ENCODE measurements at places on chromosomes 7 and 10.

- DNase-seq = no peak
Measured at GRCh38 chr7:158829021-158829341, 328 bp downstream of the ESYT2 start.

GRCh38 chr10:77185696-77186095 lies 451.9 kb downstream of the KCNMA1 start:
- no peak for DNase-seq

DNA sequence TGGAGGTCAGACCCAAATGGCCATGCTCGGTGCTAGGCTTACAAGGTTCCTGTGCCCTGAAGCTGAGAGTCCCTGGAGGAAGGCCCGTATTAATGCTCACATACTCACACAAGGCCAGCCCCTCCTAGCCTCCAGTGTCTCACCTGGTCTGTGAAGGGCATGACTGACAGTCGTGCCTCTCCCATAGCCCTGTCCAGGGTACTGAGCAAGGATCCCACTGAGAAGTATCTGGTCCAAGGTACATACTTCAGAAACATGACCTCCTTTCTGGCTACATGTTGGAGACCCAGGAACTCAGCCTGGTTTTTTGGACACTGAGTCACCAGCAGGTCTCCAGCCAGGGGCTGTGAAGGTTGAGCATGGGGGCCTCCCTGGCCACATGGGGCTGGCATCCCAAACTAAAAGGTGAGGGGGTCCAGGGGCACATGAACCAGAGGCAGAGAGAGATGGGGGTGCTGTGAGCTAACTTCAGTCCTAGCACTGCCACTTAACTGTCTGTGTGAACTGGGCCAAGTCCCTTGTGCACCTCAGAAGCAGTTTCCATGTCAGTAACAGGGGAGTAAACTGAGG lies 17.6 kb upstream of the RASGEF1A start:
- DNase-seq = no peak

DNA sequence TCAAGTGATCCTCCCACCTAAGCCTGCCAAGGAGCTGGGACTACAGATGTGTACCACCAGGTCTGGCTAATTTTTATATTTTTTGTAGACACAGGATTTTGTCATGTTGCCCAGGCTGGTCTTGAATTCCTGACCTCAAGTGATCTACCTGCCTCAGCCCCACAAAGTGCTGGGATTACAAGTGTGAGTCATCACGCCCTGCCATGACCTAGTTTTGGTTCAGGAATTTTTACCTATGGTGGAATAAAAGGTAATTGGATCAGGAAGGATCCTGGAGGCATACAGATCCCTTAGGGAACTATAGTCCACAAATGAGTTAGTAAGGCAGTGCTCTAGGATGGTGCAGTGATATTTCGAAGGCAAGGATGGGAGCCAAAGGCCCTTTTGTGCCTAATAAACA lies 717.9 kb downstream of the PHTF2 start:
- no peak for DNase-seq

- DNase-seq = no peak
Measured at GRCh38 chr7:87627634-87627994, 584 bp upstream of the RUNDC3B start.

DNA sequence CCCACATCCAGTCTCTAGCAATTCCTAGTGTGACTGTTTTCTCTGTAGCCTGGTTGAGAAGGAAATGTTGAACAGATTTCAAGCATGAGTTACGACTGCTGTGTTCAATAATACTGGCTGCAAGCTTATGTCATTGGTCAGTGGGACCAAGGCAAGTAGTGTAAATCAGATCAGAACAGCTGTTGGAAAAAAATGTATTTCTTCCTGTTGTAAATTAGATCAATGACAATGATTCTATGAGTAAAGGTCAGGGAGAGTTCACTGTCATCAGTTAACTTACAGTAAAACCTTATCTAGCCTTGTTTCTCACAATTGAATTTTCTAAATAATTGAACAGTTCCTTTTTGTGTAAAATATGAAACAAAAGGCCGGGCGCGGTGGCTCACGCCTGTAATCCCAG lies 6.7 kb downstream of the OTUD1 start:
- no peak for DNase-seq

DNA sequence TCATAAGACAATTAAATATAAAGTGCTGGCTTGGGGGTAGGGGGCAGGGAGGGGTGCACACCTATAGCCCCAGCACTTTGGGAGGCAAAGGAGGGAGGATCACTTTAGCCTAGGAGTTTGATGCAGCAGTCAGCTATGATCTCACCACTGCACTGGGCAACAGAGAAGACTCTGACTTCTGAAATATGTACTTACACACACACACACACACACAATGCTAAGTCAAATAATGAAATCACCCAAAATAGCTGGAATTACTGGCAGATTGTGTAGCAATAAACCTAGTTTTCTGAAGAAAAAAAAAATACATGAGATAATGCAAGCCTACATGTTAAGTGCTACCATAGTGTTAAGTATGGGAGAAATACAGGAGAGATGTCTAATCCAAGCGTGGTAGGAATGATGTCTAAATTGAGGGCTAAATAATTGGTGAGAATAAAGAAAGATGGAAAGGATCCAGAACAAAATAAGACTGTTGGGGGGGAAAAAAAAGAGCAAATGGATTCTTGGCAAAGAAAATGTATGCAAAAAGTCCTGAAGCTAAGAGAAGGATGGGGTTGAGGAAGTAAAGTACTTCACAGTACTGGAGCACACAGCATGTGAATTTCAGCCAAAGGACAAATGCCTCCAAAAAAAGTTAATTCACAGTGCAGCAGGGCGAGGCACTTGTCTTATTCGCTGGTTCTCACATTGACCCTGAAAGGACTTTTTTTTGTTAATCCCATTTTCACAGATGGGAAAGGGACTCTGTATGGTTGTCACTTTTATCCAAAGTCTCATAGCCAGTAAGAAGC lies 73.9 kb downstream of the IGF2BP3 start:
- DNase-seq = no peak

DNA sequence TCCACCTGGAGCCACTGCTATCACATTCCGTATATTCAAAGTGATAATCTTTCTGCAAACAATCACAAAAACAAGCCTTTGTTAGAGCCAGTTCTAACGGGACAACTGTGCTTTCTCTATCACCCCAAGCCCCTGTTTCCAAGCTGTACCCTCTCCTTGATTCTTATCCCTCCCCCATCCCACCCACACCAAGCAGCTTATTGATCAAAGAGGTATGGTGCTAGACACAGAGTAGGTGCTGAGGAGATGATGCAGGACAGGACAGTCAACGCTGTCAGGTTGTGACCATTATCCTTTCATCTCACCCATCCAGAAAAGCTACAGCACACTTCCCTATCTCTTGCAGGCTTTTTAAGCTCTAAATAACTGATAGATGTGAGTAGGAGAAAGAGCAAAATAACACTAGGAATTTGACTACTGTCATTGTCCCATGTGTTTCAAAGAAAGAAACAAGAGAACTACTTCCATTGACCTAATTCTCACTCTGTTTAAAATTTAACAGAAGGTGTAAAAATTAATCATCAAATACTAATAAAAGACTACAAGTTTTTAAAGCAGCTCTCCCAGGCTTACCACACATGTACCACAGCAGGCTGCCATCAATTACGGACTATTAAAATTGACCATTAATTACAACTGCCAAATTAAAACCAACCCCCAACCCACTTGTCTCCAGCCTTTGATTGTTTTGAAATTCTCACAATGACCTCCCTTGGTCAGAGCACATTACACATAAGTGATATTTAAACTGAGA lies 94.3 kb downstream of the ELAPOR2 start:
- no peak for DNase-seq

DNA sequence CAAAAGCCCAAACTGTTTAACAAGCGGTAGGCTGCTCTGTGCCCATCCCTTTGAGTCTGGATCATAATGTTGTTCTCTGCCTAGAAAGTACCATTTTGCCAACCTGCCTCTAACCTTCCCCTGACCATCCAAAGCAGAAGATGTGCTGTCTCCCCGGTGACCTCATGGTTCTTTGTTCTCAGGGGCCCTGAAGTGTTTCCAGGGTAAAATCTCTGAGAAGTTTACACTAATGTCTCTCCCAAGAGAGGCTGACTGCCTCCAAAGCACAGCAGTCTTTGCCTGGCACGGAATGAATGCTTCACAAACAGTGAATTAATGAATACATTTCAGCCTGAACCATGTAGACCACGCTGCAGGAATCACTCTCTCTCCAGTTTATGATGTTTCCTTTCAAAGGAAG lies 523.8 kb upstream of the CELF2 start:
- DNase-seq = no peak

DNA sequence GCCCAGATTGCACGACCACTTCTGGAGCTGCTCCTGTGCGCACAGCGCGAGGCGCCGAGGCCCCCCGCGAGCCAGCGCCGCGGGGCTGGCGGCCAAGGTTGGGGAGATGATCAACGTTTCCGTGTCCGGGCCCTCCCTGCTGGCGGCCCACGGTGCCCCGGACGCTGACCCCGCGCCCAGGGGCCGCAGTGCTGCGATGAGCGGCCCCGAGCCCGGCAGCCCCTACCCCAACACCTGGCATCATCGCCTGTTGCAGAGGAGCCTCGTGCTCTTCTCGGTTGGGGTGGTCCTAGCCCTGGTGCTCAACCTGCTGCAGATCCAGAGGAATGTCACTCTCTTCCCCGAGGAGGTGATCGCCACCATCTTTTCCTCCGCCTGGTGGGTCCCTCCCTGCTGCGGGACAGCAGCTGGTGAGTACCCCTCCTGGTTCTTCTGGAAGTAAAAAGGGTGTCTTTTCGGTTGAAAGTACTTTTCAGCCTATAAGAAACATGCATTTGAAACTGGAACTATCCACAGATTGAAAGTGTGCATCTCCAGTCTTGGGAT lies 683 bp downstream of the INSIG1 start:
- DNase-seq = no peak

DNA sequence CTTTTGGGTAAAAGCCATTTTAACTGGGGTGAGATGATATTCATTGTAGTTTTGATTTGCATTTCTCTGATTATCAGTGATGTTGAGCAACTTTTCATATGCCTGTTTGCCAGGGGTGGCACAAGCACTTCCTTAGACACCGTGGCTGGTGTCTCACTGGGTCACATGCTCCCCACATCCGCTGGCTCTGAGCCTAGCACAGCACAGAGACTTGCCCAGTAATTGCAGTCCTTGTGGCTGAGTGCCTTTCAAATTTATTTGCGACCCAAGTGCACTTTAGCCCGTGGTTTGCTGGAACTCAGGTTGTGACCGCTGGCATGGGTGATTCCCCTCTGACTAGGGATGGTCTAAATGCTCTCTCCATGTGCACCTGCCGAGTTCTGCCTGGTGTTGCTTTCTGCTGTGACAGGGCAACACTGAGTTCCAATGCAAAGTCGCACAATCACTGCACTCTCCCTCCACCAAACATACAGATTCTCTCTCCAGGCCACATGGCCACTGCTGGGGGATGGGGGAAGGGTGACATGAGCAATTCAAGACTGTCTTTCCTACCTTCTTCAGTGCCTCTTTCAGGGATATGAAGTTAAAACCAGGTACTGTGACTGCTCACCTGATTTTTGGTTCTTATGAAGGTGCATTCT lies 66.5 kb downstream of the ZNF277 start:
- no peak for DNase-seq

DNA sequence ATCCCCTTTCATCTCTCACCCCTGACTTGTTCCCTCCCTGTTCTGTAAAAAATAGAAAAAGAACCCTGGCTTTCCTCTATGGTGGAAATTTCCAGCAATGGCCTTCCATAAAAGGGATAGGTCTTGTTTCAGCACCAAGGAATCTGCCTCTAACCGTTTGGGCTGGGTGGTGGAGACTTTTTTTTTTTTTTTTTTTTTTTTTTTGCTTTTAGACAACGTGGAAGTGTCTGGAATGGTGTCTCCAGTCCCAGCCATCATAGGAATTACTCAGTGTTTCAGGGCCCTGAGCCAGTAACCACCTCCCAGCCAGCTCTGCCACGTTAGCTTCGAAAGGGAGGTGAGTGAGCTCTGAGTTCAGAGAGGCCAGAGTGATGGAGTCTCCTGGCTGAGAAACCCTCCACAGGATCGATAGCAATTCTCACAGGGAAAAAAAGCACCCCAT lies 97.3 kb upstream of the COL1A2 start:
- no peak for DNase-seq

- no peak for DNase-seq
Measured at GRCh38 chr7:20458521-20458920, 127.8 kb downstream of the ITGB8 start.

GRCh38 chr10:17751781-17752445 lies at the start of gene TMEM236:
TMEM236 (plus strand) TSS chr10:17752201; CDS start chr10:17752296, 95 bp downstream.
- DNase-seq = no peak

GRCh38 chr10:6123532-6123931 lies 34.7 kb downstream of the RBM17 start:
- DNase-seq = no peak

DNA sequence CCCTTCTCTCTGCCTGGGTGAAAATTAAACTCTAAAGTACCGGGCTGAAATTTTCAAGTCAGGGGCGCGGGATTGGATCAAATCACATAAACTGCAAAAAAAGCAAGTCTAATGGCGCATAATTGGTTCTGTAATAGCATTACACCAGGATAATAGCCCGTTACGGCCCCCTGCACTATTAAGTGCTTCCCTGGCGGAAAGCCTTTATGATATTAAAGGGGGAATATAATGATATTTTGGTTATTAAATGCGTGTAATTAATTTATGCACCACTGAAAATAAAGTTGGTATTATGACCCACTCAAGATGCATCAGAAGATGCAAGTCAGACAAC lies 744 bp upstream of the DRGX start:
- DNase-seq = no peak

- DNase-seq = no peak
Measured at GRCh38 chr10:70053841-70054288, 1.2 kb downstream of the MACROH2A2 start.

DNA sequence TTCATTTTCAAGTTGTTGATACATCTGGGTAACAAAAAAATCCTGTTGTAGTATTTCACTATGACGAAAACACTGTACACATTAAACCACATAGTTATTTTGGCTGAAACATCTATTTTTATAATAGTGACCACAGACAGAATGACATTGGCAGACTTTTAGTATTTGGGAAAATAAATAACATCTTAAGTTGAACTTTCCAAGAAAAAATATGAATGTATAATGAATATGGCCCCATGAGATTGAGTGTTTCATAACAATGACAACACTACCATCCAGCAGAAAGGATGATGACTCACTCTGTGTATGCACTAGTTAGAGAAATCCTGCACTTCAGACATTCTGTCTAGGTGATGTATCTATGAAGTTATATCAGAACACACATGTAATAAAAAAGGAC lies 118.1 kb downstream of the SEMA3D start:
- DNase-seq = no peak

- no peak for DNase-seq
Measured at GRCh38 chr10:17007418-17007770, 122.2 kb downstream of the CUBN start.

GRCh38 chr7:1220977-1221745 lies 11.5 kb upstream of the UNCX start:
- DNase-seq = no peak

GRCh38 chr10:78375854-78376785 lies 342.5 kb downstream of the RPS24 start:
- DNase-seq = no peak

GRCh38 chr10:73044378-73045285 lies 52.0 kb downstream of the P4HA1 start:
- DNase-seq = no peak
